ENCODE measurements at places on chromosomes 2 and 18.

- DNase-seq, result no peak
Observed at GRCh38 chr2:216829533-216829932, 30.3 kb downstream of the TNP1 start.

GRCh38 chr18:58766164-58766563, 94.9 kb downstream of the MALT1 start:
- DNase-seq, result no peak

GRCh38 chr2:3597567-3597966, 2.7 kb downstream of the COLEC11 start:
- no peak for DNase-seq

GRCh38 chr2:15842758-15843666, 97.3 kb upstream of the MYCN start:
- no peak for DNase-seq

- DNase-seq, result no peak
Observed at GRCh38 chr2:236875906-236876505, 209.7 kb upstream of the COPS8 start.

- no peak for DNase-seq
Observed at GRCh38 chr2:85165088-85165690, 32.0 kb downstream of the TCF7L1 start.

- no peak for DNase-seq
Observed at GRCh38 chr2:112867701-112868631, 31.4 kb upstream of the IL1B start.

DNA sequence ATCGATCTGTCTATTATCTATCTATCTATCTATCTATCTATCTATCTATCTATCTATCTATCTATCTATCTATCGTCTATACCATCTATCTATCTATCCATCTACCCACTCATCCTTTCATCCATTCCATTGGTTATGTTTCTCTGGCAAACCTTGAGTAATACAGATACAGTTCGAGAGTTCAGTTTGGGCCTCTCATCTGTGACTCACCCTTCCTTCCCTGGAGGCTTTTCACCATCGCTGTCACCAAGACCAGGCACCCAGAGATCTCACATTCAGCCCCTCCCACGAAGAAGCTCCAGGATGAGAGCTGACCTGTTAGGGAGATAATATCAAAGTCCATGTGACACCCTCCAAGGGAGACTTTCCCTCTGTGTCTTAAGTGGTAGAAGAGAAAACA, 164.1 kb upstream of the CELF4 start:
- DNase-seq, result no peak

DNA sequence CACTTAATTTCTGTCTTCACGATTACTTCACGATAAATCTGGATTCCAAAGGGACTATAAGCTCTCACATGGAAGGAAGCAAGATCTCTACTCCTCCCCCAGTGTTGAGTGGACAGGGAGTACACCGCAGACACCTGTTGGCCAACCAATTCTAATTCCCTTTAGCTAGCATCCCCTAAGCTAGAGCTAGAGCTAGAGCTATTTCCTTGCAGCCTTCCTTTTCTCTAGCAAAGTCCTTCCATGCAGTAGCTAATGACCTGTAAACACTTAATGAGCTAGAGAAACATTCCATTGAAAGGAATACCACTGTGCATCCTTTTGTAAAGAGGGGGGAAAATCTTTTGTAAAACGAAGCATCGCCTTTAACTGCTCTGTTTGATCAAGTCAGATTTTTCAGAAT, 56.5 kb downstream of the BCL11A start:
- DNase-seq, result no peak

DNA sequence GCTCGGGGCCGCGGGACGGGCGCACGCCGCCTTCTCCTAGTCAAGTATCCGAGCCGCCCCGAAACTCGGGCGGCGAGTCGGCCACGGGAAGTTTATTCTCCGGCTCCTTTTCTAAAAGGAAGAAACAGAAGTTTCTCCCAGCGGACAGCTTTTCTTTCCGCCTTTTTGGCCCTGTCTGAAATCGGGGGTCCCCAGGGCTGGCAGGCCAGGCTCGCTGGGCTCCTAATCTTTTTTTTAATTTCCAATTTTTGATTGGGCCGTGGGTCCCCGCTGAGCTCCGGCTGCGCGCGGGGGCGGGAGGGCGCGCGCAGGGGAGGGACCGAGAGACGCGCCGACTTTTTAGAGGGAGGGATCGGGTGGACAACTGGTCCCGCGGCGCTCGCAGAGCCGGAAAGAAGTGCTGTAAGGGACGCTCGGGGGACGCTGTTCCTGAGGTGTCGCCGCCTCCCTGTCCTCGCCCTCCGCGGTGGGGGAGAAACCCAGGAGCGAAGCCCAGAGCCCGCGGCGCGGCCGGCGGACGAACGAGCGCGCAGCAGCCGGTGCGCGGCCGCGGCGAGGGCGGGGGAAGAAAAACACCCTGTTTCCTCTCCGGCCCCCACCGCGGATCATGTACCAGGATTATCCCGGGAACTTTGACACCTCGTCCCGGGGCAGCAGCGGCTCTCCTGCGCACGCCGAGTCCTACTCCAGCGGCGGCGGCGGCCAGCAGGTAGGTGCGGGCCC, 617 bp downstream of the FOSL2 start:
- DNase-seq, result no peak

GRCh38 chr2:121000804-121001203, 265.1 kb downstream of the GLI2 start:
- DNase-seq, result no peak

- no peak for DNase-seq
Observed at GRCh38 chr18:31983976-31984375, 34.6 kb upstream of the RNF125 start.

DNA sequence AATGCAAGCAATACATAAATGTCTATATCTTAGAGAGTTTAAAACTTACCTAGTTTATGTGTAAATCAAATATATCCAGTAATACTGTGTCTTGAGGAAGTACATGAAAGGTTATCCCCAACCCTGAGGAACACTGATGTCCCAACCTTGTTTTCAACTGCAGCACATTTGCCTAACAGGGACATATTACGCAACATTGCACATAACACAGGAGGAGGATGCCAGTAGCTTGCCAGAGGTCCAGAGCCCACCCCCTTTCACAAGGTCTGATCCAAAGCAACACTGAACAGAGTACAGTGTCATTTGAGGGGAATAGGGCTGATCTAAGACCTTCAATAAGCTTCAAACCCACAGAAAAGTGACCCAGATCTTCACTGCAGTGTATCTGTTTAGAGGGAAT, 678.5 kb downstream of the ARHGAP15 start:
- DNase-seq, result no peak

DNA sequence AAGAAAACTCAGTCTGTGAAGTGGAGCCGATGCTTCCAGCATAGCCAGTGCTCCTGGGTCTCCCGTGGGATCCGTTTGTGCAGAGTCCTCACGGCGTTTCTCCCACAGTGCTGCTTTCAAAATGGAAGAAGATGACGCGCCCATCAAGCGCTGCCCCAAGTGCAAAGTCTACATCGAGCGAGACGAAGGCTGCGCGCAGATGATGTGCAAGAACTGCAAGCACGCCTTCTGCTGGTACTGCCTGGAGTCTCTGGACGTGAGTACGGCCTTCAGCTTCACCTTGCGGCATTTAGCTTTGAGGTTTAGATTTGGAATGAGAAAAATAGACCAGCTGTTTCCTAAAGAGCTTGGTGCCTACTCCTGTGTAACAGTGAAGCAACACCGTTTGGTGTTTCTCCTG, 107.0 kb downstream of the RNF144A start:
- DNase-seq, result no peak

GRCh38 chr2:114261366-114261765, 181.1 kb upstream of the DPP10 start:
- no peak for DNase-seq

- no peak for DNase-seq
Observed at GRCh38 chr18:50038448-50038847, 156.5 kb downstream of the MYO5B start.

- DNase-seq, result no peak
Observed at GRCh38 chr18:30591462-30591861, 451.1 kb downstream of the DSC3 start.

GRCh38 chr2:198374375-198375082, 570.1 kb downstream of the PLCL1 start:
- DNase-seq, result no peak

- no peak for DNase-seq
Observed at GRCh38 chr2:224885836-224886547, 156.3 kb downstream of the DOCK10 start.

GRCh38 chr2:20165677-20166509, 59.0 kb downstream of the SDC1 start:
- DNase-seq, result no peak

- no peak for DNase-seq
Observed at GRCh38 chr2:30764021-30764800, 43.0 kb downstream of the CAPN13 start.

GRCh38 chr2:202780514-202781021, 91.0 kb downstream of the ICA1L start:
- DNase-seq, result no peak

GRCh38 chr2:39730685-39731302, 48.3 kb downstream of the THUMPD2 start:
- peak; percentile 37 for DNase-seq

- DNase-seq, result no peak
Observed at GRCh38 chr2:156526950-156527636, 90.9 kb downstream of the GPD2 start.

- no peak for DNase-seq
Observed at GRCh38 chr2:45117383-45117782, 108.1 kb upstream of the SIX2 start.

DNA sequence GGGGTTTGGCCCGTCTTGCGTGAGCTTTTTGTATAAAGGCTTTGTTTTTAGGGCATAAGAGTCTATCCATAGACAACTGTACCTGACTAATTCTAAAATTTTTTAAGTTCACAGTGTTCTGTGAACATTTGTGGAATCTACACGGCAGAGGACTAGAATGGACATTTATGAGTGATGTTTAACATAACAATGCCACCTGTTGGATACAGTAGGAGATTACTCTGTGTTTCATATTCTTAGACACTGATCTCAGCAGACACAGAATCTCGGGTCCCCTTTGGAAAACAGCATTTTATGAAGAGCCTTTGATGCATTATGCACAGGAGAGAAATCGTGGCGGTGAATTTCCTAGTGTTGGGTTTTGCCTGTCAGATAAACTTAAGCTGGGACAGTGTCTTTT, 752.2 kb downstream of the DPP10 start:
- no peak for DNase-seq

DNA sequence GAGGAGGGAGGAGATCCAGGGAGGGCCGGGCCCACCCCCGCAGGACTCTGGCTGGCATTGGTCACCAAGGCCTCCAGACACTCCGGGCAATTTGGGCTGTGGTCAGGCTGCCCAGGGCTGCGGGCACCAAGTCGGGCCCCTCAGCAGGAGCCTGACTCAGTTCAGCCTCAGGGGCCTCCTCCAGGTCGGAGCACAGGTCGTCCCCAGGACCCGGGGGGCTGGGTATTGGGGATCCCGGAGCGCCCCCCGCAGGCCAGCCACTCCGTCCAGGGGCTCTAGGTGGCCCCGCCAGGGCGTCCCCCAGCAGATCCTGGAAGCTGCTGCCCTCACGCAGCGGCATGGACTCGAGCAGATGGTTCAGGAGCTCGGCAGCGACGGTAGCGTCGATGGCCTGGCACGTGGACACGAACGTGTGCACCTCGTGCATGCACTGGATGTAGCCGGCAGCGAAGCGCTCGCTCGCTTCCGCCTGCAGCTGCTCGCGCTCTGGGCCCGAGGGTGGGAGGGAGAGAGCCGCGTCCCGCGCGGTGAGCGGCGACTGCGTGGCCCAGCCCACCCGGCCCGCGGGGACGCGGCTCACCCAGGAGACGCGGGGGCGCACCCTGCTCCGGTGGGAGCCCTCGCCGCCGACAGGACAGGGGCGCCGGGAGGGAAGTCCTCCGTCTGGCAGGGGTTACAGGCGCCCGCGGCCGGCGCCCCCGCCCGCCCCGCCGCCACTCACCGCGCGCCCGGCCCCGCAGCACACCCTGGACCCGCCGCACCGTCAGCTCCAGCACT, 884 bp downstream of the HES6 start:
- DNase-seq, result no peak

DNA sequence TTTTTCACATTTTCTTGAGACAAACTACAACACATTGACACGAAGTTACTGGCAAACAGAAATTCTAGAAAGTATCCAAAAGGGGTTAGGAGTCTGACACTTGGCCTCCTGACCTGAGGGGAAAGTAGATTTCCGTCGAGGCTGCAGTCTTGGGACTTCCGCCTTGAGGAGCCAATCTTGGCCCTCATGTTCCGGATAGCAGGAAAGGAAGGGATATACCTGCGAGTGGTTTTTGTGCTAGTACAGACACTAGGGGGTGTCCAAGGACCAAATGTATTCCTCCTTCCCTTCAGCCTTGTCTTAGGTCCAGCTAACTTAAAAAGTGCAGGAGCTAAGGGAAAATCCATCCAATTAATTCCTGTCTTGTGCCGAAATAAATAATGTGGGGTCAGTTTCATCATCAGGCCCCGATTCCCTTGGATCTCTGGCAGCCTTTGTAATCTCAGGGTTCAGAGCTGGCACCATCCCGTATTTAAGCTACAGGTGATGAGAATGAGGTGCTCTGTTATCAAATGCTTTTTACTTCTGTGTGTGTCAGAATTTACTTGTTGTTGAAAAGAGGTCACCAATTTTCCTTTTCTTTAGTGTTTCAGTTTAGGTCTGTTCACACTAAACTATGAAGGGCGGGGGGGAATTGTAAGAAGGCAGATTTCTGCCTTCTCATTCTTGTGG, 330.2 kb upstream of the FANCL start:
- peak; percentile 69 for DNase-seq

- no peak for DNase-seq
Observed at GRCh38 chr2:30235008-30235655, 3.8 kb downstream of the LBH start.

- peak; percentile 29 for DNase-seq
Observed at GRCh38 chr18:44130376-44130942, 550.2 kb upstream of the SETBP1 start.

GRCh38 chr18:50373561-50374219, 1.2 kb upstream of the SKA1 start:
- no peak for DNase-seq

- no peak for DNase-seq
Observed at GRCh38 chr2:162560291-162560690, 216.4 kb downstream of the GCA start.

- DNase-seq, result peak; percentile 99
Observed at GRCh38 chr18:80034068-80034851, at the start of gene RBFA. RBFA (plus strand) TSS chr18:80034434; CDS start chr18:80034496, 62 bp downstream.

DNA sequence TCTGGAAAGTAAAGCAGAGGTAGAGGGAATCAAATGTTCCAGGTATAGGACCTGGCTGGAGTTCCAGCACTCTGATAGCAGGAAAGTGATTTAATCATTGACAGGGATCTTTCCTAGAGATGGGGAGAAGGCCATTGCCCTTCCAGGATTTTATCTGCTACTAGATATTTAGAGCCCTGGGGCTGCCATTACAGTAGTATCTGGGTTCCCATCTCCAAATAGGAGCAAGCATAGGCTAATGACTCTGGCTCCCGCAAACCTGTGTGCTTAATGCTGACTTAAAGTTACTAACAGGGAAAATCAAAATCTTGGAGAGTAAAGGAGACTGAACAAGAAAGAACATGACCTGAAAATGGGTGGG, 297.6 kb upstream of the CCDC68 start:
- no peak for DNase-seq

DNA sequence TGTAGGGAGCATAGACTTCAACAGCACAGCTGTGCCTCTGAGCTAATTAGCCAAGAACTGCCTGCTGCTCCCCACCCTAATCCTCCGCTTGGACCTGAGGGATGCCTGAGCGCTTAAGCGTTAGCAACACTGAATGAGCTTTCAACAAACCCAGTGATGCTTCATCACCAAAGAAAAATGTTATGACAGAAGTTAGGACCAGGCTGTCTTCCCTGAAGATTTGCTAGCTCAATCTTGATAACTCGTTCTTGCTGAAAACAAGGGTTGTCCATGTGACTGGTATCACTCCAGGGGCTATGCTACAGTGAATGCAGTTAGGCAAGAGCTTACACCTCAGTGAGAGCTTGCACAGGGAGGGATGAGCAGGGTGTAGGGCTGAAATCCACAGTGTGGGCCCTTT, 190.7 kb upstream of the SIX2 start:
- DNase-seq, result no peak
